CD14-positive monocyte (primary cell): ENCODE measurements at places on chromosomes 6 and 20.

- no peak for DNase-seq
These were observed 7.2 kb downstream of the NHSL1 start for GRCh38 chr6:138492113-138492512.

- no peak for DNase-seq
These were observed 621.0 kb downstream of the PKHD1 start for GRCh38 chr6:51466427-51466826.

- DNase-seq = no peak
These were observed 632 bp downstream of the LIN28B start for GRCh38 chr6:104957301-104958177.

DNA sequence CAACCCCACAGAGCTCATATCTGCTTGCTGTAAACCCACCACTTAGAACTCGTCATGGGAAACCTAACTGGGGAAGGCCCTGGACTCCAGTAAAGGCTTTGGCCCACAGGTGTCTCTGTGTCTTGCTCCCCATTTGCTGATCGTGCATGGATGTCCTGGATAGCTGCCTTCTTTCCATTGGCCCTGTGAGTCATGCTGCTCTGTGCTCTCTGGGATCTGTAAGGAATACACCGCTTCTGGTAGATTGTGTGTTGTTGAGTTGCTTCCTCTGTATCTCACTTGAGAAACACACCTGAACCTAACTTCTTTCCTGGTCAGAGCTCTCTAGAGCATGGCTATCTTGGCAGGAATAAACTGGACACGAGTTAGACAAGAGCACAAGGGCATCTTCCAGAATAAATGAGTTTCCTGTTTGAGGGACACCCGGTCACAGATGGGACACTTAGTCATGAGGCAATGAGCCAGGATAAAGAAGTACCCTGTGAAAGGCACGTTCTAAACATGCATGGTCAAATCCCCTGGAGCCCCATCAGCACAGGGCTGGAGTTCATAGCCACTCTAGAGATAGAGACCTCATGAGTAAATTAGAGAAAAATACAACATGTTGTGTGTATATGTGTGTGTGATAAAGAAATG, 99.6 kb upstream of the TMEM170B start:
- no peak for DNase-seq

GRCh38 chr20:9417665-9418064, 96.7 kb upstream of the LAMP5 start:
- no peak for DNase-seq

GRCh38 chr6:128438393-128438792, 82.0 kb downstream of the PTPRK start:
- DNase-seq = no peak

GRCh38 chr6:79544939-79545450, 7.8 kb upstream of the LCA5 start:
- DNase-seq = peak; percentile 93

- no peak for DNase-seq
These were observed 776.4 kb downstream of the C6orf118 start for GRCh38 chr6:164533045-164533362.

DNA sequence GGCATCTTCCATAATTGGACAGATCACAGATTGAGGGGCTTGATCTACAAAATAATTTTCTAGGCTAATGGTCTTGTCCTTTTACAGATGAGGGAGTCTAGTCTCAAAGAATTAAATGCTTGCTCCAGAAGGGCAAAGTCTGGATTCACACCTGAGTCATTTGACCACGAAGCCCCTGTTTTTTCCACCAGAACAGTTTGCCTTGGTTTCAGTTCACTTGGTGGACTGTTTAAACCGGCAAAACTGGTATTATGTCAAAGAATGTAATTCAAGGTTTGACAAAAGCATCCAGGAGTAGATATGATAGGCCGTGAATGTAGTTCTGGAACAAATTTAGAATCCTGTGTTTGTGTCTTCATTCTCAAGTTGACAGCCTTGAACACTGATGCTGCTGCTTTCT, 3.3 kb downstream of the MYO6 start:
- DNase-seq = no peak

DNA sequence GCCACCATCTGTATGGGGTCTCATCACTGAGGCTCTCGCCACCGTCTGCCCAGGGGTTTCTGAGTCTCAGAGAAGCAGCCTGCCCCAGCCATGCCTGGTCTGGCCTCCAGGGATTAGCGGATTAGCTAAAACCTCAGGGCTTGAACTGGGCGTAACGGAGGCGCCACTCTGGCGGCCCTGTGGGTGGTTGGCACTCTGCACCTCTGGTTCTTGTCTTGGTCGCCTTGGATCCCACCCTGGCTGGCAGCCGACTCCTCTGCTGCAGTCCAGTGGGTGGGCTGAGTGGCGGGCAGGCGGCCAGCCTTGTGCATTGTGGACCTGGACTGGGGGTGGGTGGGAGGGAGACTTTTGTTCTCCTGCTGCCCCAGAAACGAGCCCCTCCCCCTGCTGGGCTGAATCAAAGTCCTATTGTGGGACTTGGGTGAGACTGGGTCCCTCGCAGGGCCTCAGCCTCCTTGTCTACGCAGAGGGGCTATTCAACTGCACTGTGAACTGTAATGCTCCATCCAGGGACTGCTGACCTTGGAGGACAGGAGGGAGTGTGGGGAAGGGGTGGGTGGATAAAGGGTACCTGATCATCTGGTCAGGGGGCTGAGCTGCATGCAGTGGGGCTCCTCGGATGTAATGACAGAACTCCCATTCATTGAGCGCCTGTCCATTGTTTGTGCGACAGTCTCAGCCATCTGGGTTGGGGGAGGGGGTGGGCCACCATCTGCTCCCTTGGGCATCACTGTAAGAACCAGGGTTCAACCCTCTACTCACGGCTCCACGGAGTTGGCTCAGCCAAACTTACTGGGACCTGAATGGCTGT, 23.9 kb downstream of the SUN5 start:
- DNase-seq = no peak

- DNase-seq = no peak
These were observed 437.6 kb upstream of the PLCB4 start for GRCh38 chr20:8631271-8631670.

- no peak for DNase-seq
These were observed 140.3 kb downstream of the TENT5A start for GRCh38 chr6:81612136-81612535.

DNA sequence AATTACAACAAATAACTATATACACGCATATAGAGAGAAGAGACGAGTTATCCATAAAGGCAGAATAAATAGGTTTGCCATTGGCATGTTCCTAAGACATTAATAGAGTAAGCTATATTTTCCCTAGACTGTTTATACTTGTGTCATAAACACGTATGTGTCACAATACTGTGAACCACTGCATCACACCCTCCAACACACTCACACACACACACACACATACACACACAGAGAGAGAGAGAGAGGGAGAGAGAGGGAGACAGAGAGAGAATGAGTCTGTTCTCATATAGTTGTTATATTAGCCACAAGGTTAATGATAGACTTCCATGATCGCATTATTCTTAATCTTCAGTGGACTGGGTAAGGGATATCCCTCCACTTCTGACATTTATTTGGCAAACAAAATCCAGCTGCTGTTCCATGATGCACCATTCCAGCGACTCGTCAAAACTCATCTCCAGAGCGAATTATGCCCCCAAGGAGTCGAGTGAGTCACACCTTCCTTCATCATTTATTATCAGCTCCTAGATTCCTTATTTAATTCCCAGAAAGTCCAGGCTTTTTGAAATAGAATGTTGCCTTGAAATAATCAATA, 82.8 kb upstream of the HIVEP1 start:
- no peak for DNase-seq

GRCh38 chr6:128149796-128150195, 248.9 kb upstream of the THEMIS start:
- DNase-seq = no peak

DNA sequence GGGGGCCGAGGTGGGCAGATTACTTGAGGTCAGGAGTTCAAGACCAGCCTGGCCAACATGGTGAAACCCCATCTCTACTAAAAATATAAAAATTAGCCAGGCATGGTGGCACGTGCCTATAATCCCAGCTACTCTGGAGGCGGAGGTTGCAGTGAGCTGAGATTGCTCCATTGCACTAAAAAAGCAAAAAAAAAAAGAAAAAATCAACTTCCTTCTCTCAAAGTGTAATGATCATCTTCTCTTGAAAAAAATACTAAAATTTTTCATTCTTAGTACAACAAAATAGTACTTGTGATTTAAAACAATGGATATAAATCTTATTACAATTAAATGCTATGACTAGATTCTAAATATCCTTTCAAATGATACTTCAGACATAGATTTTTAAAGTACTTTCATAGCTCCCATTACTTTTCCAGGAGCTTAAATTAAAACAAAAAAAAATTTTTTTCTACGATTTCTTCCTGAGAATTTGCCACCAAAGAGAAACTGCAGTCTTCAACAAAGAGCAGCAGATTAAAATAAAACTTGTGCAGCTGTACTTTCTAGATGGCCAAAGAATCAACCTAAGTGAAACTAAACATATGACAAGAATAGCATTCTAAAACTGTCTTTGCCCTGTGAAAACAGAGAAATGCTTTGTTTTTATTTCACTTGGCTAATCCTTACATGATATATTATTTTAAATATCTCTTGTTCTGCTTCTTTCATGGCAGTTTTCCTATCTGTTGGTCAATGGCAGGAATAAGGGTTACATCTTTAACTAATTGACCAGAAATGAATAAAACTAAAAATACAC, 75.2 kb downstream of the MAP3K5 start:
- DNase-seq = no peak

- DNase-seq = no peak
These were observed 1.7 kb upstream of the NHSL1 start for GRCh38 chr6:138500867-138501446.

GRCh38 chr20:57594092-57594951, 25.9 kb downstream of the ZBP1 start:
- DNase-seq = peak; percentile 50

DNA sequence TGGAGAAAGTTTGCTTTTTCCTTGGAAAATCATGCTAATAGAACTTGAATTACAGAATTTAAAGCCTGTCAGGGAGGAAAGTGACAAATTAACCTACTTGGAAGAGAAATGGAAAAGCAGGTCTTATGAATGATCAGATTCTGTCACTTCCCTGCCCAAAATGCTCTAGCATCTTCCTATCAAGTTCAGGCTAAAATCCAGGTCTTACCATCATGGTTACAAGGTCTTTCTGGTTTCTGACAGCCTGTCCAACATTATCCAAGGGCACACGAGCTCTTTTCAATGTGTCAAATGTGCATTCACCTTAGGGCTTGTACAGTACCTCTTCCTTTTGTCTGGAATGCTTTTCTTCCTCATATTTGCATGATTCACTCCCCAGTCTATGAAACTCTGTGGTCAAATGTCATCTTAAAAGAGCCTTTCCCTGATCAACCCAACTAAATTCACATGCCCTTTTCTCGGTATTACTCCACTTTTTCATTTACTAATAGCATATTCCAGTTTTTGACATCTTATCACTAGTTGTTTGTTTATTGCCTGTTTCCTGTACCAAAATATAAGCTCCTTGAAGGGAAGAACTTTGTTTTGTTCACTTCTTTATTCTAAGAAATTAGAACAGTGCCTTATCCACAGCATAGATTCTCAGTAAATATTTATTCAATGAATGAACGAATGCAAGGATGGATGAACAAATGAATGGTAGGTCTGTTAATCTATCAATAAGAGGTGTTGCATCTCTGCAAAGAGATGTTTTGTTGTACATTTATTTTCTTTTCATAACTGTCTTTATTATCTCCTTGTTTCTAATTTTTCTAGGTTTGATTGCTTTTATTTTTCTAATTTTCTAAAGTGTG, 139.5 kb downstream of the BCAS1 start:
- DNase-seq = no peak

DNA sequence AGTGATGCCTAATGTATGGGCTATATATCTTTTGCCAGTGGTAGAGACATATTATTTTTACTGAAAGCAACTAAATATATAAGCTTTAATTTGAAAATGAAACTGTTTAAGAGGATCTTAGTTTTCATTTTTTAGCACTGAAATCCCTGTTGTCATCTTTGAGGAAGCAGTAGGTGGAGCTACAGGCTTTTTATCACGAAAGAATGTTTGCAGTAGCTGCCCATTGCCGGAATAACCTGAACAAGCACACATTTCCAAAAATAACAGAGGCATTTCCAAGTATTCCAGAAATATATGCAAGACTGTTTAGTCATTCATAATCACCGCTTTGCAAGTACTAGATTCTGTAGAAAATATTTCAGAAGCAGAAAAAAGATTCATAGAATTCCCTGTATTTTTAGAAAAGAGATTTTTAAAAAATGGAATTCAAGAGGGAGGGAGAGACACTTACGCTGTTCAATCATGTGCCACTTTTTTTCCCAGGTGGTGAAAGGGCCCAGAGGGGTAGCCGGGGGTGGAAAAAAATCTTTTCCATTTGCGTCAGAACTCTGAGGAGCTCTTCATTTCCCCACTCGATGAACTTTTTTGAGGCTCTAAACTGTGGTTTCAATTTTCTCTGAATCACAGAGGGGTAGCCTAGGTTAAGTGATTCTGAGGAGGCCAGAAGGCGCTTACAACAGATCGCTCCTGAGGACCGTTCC, 142.5 kb upstream of the FERMT1 start:
- DNase-seq = no peak

GRCh38 chr6:22632581-22633145, 63.3 kb downstream of the HDGFL1 start:
- no peak for DNase-seq

- DNase-seq = no peak
These were observed 59.6 kb downstream of the DHX35 start for GRCh38 chr20:39021748-39022147.

DNA sequence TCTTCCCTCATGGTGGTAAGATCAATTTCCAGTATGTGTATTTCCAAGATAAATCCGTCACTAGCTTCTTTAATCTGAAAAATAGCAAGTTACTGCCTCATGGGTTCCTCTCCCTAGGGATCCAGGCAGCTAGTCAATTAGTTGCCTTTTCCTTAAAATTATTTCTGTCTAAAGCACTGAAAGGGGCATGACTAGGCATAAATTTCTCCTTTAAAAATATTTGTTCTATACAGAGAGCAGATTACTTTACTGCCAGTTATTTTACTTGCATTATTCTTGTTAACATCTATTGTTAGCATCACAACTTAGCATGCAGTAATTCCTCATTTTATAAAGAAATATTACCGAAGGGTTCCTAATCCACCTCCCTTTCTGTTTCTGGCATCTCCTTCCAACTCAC, 1.4 kb downstream of the MTCL3 start:
- DNase-seq = no peak

DNA sequence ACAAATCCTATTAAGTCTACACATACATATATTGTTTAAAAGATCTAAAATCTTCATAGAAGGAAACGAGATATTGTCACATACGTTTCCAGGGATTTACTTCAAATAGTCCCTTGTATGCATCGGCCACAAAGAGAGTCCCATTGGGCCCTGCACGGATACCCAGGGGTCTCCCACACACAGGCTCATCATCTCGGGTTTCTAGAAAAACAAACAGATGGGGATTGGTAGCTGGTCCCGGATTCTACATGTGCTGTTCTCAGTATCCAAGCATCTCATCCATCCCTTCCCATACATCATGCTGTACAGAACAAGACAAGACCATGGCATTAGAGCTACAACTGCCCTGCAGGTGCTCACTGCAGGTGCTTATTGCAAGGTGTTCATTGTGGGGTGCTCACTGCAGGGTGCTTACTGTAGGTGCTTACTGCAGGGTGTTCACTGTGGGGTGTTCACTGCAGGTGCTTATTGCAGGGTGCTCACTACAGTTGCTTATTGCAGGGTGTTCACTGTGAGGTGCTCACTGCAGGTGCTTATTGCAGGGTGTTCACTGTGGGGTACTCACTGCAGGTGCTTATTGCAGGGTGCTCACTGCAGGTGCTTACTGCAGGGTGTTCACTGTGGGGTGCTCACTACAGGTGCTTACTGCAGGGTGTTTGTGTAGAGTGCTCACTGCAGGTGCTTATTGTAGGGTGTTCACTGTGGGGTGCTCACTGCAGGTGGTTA, 21.0 kb downstream of the APMAP start:
- no peak for DNase-seq
